ENCODE measurements at places on chromosomes 1 and 21.

DNA sequence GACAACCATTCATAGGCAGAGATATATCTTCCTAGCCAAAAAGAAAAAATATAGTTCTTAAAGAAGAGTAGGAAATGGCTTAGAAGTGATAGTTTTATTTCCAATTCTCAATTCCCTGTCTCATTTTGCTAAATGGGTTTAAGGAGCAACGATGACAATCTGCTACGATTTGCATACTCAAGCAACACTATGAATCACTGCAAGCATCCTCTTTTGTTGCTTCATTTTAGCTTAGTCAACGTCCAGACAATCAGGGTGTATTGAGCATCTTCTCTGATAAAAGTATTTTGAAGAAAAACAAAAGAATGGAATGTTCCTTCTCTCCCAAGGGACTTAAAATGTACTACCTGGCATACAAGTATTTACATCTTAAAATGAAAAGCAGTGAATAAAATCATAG, 80.6 kb downstream of the RGS7 start:
- no peak for DNase-seq

GRCh38 chr1:6260433-6260934, 414 bp downstream of the GPR153 start:
- DNase-seq, result peak; percentile 10

- DNase-seq, result peak; percentile 32
Observed at GRCh38 chr1:209650454-209650853, 1.8 kb downstream of the LAMB3 start.

- peak; percentile 26 for DNase-seq
Observed at GRCh38 chr1:178541829-178542553, 29.1 kb downstream of the TEX35 start.

- no peak for DNase-seq
Observed at GRCh38 chr21:20570824-20571232, 427.4 kb upstream of the NCAM2 start.

DNA sequence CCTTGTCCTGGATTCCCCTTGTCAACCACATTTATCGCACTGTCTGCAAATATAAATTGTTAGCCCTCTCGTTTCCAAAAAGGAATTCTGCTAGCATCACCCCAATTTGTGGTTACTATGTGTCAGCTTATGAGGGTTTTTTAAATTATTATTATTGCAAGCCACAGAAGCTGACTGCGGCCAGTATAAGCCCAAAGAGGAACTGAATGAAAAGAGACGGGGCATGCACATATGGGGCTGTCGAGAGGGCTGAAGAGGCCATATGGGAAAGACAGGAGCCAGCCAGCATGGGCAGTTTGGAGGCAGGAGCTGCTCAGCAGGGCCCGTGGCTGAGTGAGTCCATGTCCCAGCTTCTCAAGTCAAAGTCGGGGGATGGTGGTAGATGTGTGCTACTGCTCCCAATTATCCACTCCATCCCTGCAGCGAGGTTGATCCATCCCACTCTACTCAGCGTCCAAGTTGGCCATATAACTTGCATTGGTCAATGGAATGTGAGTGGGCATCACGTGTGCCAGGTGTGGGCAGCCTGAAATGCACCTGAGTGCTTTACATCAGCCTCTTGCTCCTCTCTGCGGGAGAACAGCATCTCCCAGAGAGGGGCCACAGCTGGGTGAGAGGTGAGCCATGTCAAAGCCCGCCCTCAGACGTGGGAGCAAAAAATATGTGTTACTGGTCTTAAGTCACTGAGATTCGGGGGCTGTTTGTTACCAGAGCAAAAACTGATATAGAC, 37.6 kb upstream of the LDLRAP1 start:
- no peak for DNase-seq

DNA sequence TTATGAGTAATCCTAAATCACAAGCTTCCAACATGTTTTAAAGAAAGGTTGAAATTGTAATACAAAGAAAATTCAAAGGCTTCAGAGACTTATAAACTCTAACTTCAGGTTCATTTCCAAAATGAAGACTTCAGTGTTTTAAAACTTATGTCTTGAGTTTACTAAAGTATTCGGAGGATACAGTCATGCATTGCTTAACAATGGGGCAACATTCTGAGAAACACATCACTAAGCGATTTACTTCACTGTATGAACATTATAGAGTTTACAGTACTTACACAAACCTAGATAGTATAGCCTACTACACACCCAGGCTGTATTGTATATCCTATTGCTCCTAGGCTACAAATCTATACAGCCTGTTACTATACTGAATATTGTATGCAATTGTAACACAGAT, 38.3 kb downstream of the CEP170 start:
- DNase-seq, result no peak

DNA sequence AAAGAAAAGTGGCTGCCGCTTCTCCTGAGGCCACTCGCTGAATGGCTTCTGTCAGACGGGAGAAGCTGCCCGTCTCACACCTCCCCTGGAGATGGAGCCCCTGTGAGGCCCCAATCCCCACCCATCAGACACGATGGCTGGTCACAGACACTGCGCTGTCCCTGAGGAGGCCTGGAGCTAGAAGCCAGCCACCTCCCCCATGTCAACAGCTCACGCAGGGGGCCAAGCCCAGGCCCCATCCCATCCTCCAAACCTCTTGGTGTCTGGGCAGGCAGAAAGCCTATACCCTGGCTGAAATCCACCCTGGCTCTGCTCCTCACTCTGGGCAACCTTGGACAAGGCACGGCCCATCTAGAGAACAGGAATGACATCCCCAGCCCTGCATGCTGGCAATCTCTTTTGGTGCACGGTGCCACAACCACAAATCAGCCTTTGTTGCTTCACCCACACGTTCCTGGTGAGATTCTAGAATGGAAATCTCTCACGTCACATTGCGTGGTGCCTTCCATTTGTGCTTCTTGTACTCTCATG, 273.9 kb upstream of the VAMP3 start:
- DNase-seq, result no peak

GRCh38 chr1:204323887-204324286, 35.8 kb downstream of the PLEKHA6 start:
- DNase-seq, result no peak

GRCh38 chr1:113895961-113896360, 8.6 kb upstream of the BCL2L15 start:
- no peak for DNase-seq

- peak; percentile 14 for DNase-seq
Observed at GRCh38 chr21:41671859-41672542, 94.9 kb downstream of the RIPK4 start.

- no peak for DNase-seq
Observed at GRCh38 chr1:24724345-24725208, 20.7 kb upstream of the CLIC4 start.

- DNase-seq, result no peak
Observed at GRCh38 chr1:182952677-182953444, at the start of gene SHCBP1L. Gene SHCBP1L, minus strand, starts transcription at chr1:182953166. Its CDS starts 33 bp downstream, at chr1:182953133.

DNA sequence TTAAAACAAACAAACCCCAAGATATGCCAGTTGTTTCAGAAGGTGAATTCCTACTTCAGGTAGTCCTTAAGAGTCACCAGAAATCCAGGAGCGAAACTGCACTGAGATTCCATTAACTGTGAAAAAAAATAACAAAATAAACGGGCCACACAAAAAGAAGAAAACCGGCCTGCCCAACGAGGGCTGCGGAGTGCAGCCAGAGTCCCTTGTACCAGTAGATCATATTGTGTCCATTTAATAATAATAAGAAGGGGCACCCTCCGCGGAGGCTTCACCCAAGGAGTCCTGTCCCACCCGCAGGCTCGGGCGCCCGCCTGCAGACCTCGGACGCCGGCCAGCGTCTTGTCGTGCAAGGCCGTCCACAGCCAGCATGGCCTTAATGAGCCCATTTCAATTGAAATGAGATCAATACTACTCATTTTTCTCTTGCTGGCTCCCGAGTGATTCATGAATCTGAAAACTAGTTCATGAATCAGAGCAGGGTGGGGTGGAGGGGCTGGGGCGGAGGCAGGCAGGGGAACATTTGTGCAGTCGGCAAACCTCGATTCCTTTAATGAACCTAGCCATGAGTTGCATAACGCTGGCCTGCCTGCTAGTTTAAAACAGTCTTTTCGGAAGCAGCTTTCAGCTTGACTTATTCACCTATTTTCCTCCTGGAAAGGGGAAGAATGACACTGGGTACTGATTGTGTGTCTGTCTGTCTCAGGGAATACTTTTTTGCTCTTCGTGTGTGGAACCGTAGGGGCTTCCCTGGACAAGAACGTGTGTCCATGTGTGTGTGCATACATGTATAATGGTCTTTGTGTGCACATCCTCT, 113.1 kb upstream of the IRF2BP2 start:
- no peak for DNase-seq

GRCh38 chr1:62784509-62785365, 805 bp downstream of the ATG4C start:
- DNase-seq, result no peak

- DNase-seq, result no peak
Observed at GRCh38 chr1:27298632-27299384, 23.2 kb upstream of the TMEM222 start.

- no peak for DNase-seq
Observed at GRCh38 chr1:183983371-183984105, 54.0 kb downstream of the COLGALT2 start.

- no peak for DNase-seq
Observed at GRCh38 chr1:181079382-181079781, 9.1 kb upstream of the IER5 start.

DNA sequence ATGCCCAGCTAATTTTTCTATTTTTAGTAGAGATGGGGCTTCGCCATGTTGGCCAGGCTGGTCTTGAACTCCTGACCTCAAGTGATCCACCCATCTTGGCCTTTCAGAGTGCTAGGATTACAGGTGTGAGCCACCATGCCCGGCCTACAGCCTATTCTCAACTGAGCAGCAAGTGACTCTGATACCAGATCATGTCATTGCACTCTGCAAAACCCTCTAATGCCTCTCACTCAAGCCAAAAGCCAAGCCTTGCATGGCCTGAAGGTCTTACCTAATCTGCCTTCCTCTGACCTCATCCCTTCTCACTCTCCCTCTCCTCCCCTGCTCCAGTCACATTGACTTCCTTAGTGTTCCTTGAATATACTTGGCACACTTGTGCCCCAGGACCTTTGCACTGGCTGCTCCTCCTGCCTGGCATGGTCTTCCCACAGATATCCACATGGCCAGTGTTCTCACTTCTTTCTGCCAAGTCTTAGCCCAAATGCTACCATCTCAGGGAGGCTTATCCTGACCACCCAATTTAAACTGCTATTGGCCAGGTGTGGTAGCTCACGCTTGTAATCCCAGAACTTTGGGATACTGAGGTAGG, 8.2 kb upstream of the ASAP3 start:
- no peak for DNase-seq

- no peak for DNase-seq
Observed at GRCh38 chr1:180504186-180504585, 1.8 kb upstream of the ACBD6 start.

DNA sequence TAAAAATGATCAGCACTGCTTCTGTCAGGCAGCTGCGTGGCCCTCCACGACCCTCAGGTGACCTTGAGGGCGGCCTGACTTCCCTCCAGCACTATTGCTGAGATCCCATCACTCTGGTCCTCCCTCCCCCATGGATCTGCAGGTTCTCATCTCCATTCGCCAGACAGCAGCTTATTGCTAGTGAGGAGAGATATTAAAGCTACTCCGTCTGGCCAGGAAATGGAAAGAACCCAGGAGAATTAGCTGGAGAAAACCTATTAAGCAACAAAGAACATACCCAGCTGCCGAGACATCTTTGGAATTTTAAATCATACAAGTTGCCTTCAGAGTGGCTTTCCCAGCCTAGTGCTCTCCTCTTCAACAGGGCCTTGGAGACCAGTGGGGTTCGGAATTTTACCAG, 25.7 kb upstream of the KCNN3 start:
- DNase-seq, result no peak

DNA sequence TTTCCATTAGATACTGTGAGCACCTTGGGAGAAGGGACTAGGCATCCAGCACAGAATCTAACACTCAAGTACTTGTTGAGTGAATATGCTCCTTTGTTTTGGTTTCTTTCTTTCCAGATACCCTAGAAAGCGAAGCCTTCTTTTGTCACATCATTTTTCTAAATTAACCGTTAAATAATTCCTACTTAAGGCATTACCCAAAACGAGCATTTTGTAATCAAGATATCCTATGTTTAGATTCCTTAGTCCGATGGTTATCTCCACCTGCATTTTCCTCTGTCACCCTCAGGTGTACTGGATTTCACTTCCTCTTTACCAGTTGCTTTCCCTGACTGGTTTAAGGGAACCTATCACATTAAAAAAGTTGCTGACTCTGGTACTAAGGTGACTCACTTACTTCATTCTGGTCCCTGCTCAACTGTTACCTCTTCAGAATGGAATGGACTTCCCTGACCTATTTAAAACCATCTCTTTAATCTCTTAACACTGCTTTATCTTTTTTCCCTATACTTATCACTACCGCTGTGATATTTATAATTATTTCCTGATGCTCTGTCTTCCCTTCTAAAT, 3.2 kb downstream of the B3GALNT2 start:
- no peak for DNase-seq

DNA sequence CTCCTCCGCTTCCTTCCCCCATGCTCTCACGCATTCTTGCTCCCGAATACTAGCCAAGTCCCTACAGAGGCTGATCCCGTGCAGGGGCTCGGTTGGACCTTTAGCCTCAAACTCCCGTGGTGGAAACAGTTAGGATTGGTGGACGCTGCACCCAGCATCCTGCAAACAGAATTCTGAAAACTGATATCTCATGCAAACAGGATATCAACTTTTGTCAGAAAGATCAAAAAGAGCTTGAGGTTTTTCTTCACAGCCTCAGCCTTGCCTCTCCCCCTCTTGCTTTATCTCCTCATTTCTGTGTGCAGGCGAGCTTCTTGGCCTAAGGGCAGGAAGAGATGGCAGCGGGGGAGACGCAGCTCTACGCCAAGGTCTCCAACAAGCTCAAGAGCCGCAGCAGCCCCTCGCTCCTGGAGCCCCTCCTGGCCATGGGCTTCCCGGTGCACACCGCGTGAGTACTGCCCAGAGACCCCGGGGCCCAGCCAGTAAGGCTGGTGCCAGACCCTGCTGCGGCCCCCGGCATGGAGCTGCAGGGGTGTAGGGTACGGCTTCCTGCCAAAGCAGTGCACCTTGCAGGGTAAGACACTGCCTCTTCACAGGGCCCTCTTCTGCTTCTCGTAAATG, at the start of gene UBASH3A:
Gene UBASH3A (plus strand): TSS at position 292 of the 621 bp plus-strand sequence. CDS start 44 bp downstream, at position 336.
- DNase-seq, result peak; percentile 39

DNA sequence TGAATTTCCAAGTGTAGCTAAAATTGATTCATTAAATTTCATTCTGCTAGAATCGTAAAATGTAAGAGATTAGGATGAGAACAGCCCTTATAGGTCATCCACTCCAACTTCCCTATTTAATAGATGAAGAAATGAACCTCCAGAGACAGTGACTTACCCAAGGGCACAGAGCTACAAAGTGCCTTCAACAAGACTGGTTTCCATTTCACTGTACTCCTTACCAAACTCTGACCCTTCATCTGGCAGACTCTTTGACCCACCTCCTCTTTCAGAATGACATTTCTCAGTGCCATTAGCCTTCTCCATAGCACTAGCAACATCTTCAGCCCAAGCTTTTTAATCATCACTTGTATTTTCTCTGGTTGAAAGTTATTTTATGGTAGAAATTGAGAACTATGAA, 161.3 kb downstream of the NEK7 start:
- no peak for DNase-seq

GRCh38 chr1:227556288-227556687, 7.1 kb upstream of the ZNF678 start:
- no peak for DNase-seq

Data from CD4-positive, alpha-beta T cell treated with Interleukin-1 beta for 1 hour (primary cell).